ENCODE measurements at places on chromosomes 13 and 19.

GRCh38 chr13:91406619-91407018, 8.2 kb downstream of the GPC5 start:
- DNase-seq, result peak; percentile 14

DNA sequence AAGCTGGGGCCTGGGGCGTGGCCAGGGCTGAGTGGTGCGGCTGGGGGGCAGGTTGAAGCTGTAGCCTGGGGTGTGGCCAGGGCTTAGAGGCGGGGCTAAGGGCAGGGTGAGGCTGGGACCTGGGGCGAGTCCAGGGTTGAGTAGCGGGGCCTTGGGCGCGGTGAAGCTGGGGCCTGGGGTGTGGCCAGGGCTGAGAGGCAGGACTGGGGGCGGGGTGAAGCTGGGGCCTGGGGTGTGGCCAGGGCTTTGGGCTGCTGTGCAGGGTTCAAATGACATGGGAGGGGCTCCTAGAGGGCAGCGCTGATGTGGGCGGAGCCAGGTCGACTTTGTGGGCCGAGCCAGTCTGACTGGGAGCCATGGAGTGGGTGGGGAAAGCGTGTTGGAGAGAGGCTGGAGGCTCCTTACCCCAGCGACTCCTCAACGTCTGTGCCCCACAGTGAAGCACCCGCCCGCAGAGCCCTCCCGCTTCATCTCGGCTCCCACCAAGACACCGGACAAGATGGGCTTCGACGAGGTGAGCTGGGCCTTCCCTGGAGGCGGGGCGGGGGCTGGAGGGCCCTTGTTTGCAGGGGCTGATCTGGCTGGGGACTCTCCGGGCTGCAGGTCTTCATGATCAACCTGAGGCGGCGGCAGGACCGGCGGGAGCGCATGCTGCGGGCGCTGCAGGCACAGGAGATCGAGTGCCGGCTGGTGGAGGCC, 21.5 kb downstream of the COLGALT1 start:
- no peak for DNase-seq

DNA sequence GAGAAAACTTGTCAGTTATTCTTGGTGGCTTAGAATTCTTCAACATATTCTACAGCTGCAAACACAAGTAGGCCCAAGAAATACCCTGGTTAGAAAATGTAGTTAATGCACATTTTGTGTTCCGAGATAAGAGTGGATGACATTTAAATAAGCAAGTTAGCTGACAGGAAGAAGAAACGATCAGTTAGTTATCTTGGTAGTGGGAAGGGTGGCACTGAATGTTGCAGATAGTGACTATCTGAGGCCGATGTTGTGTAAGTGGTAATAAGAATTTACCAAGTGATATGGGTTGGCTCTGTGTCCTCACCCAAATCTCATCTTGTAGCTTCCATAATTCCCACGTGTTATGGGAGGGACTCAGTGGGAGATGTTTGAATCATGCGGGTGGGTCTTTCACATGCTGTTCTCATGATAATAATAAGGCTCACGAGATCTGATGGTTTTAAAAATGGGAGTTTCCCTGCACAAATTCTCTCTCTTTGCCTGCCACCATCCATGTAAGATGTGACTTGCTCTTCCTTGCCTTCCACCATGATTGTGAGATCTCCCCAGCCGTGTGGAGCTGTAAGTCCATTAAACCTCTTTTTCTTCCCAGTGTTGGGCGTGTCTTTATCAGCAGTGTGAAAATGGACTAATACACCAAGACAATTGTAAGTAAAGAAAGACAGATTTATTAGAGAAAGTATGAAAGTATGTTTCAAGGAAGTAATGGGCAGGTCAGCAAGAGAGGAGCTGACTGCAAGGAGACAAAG, 10.9 kb upstream of the AKAP11 start:
- DNase-seq, result no peak

DNA sequence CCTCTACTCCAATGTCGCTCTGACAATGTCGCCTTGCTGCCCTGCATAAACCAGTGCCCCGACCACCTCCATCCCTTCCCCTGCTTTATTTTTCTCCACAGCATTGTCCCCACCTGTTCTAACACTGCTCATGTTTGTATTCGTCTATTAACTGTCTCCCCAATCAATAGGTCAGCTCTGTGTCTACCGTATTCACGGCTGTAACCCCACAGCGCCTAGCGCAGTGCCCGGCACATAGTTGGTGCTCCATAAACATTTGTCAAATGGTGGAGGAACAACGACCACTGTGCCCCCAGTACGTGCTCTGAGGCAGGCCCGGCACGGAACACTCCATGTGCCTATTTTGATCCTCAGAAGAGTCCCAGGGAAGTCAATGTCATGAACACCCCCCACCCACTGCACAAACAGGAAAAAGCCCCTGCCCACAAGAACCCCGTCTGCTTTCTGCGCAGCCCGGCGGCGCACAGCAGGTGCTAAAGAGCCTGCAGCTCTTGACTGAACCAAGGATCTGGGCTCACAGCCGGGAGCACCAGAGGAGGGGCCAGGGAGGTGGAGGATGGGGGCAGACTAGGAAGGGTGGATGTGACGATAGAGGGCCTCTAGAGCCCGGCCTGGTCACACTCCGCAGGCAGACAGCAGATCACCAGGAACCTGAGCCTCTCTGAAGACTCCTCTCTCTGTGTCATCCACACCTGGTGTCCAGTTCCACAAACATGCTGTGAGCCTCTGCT, 1.8 kb upstream of the CEACAM16 start:
- DNase-seq, result peak; percentile 39

- no peak for DNase-seq
Measured at GRCh38 chr19:13906521-13906904, 512 bp downstream of the CC2D1A start.

- DNase-seq, result no peak
Measured at GRCh38 chr13:88097541-88097940, 426.4 kb downstream of the SLITRK5 start.

DNA sequence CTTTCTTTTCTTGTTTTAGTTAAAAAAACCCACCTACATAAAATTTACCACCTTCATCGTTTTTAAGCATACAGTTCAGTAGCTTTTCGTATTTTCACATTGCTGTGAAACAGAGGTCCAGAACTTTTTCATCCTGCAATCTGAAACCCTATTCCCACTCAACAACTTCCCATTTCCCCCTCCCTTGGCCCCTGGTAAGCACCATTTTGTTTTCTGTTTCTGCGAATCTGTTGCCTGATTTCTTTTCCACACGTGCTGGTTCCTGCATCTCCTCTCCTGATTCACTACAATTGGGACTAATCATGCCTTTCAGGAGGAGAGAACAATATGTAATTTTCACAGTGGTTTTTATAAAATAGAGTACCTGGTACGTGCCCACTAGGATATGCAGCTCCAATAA, 149.2 kb upstream of the RNF113B start:
- no peak for DNase-seq

GRCh38 chr13:111975539-111976473, 91.1 kb upstream of the SOX1 start:
- no peak for DNase-seq

DNA sequence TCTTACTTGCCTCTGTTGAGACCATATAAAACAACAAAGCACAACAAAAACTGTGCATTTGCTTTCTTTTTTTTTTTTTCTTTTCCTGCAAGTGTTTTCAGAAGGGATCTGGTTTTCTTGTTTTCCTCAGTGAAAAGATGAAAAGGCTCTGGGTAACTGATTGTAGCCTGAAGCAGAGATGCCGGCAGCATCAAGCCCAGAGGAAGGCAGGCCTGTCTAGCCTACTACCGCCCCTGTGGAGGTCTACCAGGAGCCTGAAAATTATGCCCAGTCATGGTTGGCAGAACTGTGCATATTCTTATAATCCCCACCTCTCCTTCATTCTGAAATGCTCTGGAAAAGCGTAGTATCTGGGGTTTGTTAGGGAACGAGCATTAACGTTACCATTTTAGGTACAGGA, 32.6 kb upstream of the MEDAG start:
- no peak for DNase-seq

- no peak for DNase-seq
Measured at GRCh38 chr13:65188721-65189120, 2041.4 kb downstream of the PCDH9 start.

- DNase-seq, result no peak
Measured at GRCh38 chr19:11420429-11421370, 1.6 kb upstream of the RGL3 start.

GRCh38 chr19:519449-519865, 12.1 kb upstream of the CDC34 start:
- DNase-seq, result no peak

- DNase-seq, result no peak
Measured at GRCh38 chr19:1624458-1624857, 19.2 kb upstream of the UQCR11 start.

DNA sequence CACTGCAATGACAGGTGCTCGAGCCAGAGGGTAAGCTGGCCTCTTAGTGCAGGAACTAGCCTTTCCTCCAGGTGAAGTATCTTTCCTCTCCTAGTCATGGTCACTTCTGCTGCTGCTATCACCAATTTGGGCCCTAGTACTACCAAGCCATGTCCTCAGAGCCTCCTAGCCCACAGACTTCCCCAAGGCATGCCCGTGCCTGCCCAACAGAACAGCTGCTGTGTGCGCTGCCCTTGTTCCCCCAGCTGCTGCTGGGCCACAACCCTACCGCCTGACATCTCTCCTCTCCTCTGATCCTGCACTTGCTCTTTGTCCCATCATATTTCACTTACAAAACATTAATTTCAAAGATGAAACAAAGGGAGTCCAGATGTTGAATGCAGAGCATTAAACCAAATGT, 168.5 kb upstream of the FREM2 start:
- no peak for DNase-seq

DNA sequence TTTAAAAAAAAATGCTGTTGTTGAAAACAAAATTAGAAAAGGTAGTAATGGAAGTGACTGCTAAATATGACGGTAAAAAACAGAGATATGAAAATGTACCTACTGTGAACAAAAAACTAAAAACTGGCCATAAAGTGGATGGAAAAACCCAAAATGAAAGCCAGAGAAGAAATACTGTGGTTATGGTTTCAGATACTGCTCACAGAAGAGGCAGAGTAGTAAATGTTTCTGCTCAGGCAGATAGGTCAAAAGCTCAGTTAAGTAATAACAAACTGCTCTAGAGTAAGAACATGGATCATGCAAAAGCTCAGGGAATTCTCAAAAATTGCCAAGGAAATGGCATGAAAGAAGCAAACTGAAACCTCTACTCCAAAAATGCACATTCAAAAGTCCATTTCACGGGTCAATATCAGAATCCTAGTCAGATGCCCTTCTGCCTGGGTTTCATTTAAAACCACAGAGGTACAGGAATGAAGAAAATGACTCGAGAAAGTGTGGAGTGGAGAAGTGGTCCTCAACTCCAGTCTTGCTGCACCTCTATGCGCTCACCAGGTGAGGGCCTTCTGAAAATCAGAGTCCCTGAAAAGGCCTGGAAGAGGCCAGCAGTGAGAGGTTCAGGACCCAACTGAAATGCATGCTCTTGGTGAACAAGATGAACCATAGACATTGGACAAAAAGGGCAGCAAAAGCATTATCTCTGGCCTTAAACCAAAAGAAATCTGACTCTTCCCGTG, 315.0 kb upstream of the SPRY2 start:
- DNase-seq, result no peak

DNA sequence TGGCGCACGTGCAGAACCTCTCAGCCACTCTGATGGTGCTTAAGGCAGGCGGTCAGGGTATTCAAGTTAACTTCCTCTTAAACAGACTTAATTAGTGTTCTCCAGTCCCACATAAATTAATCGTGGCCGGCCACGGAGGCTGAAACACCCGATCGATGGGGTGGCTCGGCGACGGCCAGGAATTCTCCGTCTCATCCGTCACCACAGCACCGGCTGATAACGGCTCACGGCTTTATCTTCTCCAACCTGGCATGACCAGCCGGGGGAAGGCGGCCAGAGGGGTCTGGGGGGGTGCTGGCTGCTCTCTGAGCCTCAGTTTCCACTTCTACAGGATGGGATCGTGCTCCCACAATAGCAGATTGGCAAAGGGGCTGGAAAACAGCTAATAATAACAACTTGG, 32.6 kb upstream of the TCF3 start:
- DNase-seq, result no peak

DNA sequence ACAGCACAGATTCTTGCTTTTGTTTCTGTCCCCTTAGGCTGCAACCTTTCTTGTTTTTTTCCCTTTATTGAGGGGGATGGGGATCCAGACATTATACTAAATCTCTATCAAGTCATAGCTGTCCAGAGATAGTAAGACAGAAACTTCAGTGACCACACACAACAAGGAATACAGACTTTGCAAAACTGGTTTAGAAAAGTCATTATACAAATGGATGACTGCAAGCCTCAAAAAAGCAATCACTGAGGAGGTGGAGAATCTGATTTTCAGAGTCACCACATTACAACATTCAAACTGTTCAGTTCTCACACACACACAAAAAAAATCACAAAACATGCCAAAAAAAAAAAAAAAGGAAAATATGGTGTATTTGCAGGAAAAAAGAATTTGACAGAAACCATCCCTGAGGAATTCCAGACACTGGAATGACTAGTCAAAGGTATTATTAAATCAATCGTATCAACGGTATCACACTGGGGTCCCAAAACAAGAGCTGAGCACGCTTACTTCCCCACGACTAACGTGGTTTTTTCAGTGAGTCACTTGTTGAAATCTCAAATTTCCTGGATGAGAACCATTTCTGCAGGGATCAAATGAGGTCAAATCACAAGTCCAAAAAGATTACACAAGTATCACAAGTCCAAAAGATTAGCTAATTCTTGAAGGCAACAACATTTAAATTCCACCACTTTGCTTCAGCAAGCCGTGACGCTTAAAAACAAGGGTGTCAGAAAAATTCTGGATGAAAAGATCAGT, 41.2 kb downstream of the USP12 start:
- DNase-seq, result no peak

GRCh38 chr13:113764793-113765563, 6.0 kb downstream of the TMEM255B start:
- no peak for DNase-seq

- DNase-seq, result no peak
Measured at GRCh38 chr19:45887200-45887710, 1.3 kb upstream of the IRF2BP1 start.

DNA sequence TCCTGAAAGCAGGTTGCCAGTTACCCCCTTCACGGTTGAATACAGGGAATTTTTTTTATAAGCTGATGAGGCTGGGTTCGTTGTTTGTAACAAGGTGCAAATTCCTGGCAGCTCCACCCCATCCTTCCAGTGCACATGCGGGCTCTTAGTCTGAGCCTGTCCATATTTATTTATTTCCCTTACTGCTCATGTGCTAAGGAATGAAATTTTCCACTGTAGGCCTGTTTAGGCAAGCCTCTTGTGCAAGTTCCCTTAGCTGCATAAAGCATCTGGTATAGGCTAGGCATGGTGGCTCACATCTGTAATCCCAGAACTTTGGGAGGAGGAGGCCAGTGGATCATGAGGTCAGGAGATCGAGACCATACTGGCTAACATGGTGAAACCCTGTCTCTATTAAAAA, 560.9 kb upstream of the PCDH9 start:
- no peak for DNase-seq

DNA sequence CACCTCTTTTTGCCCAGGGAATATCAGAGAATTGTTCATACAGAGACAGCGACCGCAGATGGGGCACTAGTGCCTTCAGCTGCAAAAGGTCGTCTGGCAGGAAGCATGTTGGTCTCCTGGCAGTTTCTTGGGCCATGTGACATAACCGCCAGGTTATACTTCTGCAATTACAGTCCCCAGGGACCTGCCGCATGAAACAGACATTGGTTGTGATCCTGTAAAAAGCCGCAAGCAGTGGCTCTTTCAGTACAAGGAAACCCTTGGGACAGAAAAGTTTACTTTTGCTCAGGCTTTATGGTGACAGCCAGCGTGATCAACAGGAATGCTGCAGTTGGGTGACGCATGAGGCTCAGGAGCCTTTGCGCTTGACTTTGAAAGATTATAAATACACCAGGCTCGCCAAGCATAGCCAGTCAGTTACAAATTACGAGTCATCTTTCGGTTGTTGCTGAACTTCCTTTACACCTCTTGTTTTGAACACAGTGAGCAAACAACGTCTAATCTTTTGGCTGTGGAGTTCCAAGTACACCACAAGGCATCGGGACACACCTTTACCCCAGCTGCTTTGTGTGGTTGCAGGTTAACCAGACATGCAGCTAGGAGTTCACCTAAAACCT, 50.5 kb upstream of the UBE2L5 start:
- DNase-seq, result peak; percentile 67

Measured in NCI-H2107 (cell line).